Stimulated activated CD4-positive, alpha-beta T cell treated with anti-CD3 and anti-CD28 coated beads, Interleukin-15, amount 100 ng/mL, for 24 hours (primary cell): ENCODE measurements at places on chromosomes 3 and 15.

DNA sequence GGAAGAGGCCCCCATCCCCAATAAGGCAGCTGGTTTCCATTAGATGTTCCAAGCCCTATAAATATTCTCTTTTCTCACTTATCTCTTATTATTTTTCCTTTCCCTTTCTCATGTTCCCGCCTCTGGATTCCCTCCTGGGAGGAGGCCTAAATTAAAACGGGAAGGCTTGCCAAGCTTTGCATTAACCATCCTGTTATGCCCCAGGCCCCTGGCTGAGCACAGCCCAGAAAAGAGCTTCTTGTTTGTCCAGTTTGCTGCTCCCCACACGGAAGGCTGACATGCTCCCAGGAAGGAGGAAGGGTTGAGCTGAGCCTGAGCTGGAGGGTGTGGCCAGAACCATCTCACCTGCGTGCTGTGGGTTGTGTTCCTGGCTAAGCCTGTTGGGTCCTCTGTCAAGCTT, 63.1 kb upstream of the BOC start:
- DNase-seq = no peak

- no peak for DNase-seq
These were observed 44.2 kb upstream of the KY start for GRCh38 chr3:134694946-134695543.

GRCh38 chr3:88248658-88249057, 98.9 kb downstream of the C3orf38 start:
- no peak for DNase-seq

DNA sequence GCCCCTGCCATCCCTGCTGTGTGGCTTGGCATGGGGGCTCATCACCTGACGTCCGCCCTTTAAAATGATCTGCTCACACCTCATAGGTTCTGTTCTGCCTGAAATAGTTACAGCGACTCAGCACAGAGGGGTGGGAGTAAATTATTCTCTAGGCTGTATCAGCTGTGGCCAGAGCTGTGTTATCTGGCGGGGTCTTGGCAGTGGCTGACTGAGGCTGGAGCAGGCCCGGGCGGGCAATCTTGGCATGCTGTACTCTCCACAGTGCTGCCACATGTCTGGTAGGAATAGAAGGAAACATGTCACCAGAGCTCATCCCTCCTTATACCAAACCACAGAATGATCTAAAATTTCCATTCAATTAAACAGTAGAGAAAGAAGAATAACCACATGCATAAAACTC, 499.9 kb upstream of the LMCD1 start:
- DNase-seq = no peak

GRCh38 chr3:184379358-184380184, at the start of gene CHRD:
Gene CHRD, plus strand, starts transcription at chr3:184380054. Its CDS starts 265 bp downstream, at chr3:184380319.
- no peak for DNase-seq

GRCh38 chr15:29377161-29377560, 107.5 kb upstream of the NSMCE3 start:
- no peak for DNase-seq

DNA sequence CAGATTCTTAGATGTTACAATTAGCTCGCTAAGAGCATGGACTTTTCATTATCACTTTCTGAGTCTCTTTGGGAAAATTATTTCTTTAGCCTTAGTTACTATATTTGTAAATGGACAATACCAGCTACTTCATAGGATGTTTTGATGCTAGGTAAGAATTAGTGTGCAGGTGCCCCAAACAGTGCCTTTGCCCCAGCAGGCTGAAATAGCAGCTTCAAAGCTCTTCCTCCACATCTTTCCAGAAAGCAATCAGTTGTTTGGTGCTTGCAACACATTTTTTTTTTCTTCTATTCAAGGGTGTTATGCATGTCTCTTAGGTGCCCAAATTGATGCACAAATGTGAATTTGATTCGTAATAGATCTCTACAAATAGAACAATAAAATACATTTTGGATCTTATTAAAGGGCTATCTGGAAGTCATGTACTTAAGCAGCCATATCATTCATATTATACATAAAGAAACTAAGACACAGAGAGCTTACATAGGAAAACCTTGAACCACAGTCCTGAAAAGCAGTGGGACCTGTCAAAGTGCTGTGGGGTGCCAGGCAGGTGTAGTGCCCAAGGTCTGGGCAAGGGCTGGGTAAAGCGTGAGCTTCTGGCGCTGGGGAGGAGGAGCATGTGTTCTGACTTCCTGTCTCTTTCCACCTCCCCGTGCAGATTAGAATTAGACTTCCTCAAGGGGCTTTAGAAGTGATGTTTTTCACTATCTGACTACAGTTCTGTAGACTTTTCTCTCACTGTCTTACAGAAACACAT, 62.9 kb downstream of the FNDC3B start:
- DNase-seq = peak; percentile 39

GRCh38 chr3:196274585-196274984, 12.9 kb downstream of the PCYT1A start:
- peak; percentile 73 for DNase-seq

GRCh38 chr15:75718328-75718727, 5.7 kb upstream of the CSPG4 start:
- no peak for DNase-seq
